ENCODE measurements at places on chromosomes 6 and 20.

GRCh38 chr20:47150403-47151152, 205.9 kb downstream of the ZMYND8 start:
- no peak for DNase-seq

GRCh38 chr6:96022225-96022624, 6.5 kb downstream of the FUT9 start:
- DNase-seq = no peak

- no peak for DNase-seq
These were observed 618.6 kb upstream of the FLRT3 start for GRCh38 chr20:14956026-14956425.

DNA sequence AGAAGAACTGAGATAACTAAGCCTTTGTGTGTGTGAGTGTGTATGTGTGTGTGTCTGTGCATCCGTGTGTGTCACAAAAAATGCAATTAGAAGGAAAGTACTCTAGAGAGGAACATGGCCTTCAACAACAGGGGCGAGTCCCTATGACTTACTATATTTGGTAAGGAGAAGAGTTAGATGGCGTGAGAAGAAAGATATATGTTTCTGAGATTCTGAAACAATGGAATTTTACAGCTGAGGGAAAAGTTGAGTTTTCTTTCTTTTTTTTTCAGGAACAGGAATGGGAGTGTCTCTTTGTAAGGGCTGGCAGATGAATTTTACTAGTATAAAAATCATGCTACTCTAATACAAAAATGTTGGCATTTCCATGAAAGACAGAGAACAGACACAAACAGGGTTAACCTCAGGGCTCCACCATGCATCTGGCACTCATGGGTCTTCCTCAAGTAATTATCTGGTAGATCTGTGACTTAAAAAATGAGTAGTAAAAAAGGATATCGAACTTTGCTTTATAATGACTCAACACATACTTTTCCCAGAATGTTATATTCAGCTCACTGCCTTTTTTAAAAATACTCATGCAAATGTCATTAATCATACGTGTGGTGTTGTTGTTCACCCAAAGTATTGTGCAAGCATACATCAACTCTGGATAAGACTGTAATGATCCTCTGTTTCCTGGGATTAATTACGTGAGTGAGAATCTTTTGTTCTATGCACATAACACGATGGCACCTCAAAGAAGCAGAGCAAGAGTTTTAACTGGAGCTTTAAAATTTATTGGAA, 12.8 kb upstream of the SASH1 start:
- DNase-seq = no peak

DNA sequence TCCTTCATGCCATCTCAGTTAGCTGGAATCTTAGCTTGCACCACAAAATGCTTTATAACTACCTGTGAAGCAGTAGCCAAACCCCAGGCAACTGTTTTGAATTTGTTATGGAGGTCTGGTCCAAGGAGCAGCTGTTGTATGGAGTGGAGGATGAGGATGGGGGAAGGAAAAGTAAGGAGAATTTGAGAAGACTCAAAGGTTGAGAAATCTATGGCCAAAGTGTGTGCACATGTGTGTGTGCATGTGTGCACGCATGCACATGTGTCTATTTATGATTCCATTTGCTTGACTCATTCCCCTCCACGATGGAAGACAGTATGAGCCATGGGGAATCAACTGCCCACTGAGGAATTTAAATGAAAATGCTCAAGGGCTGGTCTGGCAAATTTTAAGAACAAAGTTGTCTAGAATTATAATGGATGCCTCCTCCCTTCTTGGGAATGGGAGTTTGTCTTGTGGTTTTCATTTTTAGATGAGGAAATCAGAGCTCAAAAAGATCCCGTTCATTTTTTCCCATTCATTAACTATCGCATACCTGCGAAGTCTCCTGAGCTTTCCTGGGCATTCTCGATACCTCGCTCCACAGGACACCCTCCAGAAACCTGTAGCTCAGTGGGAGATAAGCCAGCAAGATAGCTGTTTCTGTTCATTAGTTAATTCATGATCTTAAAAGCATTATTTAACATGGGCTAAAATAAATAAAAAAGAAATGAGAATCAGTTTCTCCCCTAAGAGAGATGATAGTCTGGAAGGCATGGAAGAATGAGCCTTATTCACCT, 152.3 kb upstream of the NEDD9 start:
- no peak for DNase-seq

GRCh38 chr20:54188132-54188849, 14.5 kb upstream of the CYP24A1 start:
- no peak for DNase-seq

GRCh38 chr6:124524491-124525200, 437.6 kb upstream of the RNF217 start:
- no peak for DNase-seq

DNA sequence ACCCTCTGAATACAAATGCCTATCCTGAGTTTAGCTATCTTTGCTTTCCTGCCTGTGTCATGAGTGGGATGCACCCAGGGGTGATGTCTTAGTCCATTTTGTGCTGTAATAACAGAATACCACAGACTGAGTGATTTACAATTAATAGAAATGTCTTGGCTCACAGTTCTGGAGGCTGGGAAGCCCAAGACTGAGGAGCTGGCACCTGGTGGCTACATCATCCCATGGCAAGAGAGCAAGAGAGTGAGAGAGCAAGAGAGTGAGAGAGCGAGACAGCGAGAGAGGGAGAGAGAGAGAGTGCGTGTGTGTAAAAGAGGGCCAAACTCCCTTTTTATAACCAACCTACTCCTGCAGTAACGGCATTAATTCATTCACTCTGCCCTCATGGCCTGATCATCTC, 76.8 kb downstream of the PRDM1 start:
- DNase-seq = no peak

- no peak for DNase-seq
These were observed 60.2 kb downstream of the OPRM1 start for GRCh38 chr6:154099211-154099610.

GRCh38 chr6:125183391-125183790, 29.8 kb downstream of the TPD52L1 start:
- no peak for DNase-seq

DNA sequence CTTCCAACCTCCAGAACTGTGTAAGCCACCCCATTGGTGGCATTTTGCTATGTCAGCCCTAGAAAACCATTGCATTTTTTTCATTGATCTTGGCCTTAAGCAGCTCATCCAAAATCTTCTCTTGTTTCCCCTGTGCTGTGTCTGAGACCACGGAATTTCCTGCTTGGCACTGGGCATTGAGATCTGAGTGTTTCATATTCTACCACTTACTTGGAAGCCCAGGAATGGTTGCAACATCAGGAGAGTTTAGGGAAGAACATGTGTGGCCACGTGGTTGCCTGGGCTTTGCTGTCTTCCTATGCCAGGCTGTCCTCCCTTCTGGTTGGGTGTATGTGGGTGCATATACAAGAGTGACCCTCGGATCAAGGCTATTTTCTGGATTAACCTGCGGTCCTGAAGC, 139.3 kb upstream of the PMEPA1 start:
- no peak for DNase-seq

DNA sequence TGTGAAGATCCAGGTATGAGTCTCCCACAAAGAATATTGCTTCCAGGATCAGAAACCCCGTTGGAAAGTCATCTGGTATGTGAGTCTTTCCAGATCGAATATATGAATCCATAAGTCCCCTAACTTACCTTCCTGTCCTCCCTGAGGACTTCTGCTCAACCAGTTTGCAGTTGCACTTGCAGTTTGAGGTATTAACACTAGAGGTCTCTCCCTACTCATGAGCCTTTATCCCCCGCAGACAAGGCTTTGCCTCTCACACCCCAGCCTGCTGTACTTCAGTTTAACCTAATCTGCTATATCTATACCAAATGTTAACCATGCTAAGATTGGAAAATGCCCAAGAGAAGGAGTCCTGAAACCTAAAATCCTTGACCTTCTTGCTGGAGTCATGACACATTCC, 135.3 kb upstream of the DEFB112 start:
- DNase-seq = no peak

DNA sequence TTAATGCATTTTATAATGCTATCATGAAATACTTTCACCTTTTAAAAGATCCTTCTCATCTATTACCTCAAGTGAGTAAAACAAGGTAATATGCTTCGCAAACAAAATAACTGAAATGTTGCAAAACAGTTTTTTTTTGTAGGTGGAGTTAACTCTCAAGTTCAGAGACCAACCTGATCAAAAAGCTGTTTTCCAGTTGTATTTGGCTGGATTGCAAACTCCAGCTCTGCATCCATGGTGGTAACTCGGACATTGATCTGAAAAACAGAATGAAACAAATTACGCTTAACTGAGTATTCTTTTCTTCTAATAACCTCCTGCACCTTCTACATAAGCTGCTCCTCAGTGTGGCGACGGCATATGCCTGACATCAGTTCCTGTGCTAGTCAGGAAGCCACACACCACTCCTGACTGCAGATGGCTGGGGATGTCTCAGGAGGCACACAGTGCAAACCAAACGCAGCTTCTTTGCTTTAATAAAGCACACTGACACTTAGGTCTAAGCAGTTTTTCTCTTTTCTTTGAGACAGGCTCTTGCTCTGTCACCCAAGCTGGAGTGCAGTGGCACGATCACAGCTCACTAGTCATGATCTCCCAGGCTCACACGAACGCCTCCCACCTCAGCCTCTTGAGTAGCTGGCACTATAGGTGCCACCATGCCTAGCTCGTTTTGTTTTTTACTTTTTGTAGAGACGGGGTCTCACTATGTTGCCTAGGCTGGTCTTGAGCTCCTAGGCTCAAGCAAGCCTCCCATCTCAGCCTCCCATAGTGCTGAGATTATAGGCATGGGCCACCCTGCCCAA, 29.9 kb downstream of the EZR start:
- DNase-seq = no peak

- no peak for DNase-seq
These were observed 896 bp upstream of the RNASET2 start for GRCh38 chr6:166957087-166957804.

- no peak for DNase-seq
These were observed 73.7 kb downstream of the GMDS start for GRCh38 chr6:2171728-2172127.

- no peak for DNase-seq
These were observed 2.1 kb downstream of the TOP1 start for GRCh38 chr20:41030531-41031242.

- DNase-seq = no peak
These were observed 615.3 kb downstream of the TFAP2A start for GRCh38 chr6:9799582-9799981.

DNA sequence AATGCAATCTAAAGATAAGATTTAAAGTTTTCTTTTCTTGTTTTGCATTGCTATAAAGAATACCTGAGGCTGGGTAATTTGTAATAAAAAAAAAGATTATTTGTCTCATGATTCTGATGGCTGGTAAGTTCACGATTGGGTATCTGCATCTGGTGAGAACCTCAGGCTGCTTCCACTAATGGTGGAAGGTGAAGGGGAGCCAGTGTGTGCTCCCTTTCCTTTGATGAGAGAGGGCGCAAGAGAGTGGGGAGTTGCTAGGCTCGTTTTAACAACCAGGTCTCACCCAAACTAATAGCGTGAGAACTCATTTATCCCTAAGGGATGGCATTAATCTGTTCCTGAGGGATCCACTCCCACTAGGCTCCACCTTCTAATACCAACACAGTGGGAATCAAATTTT, 353.2 kb downstream of the BTBD3 start:
- no peak for DNase-seq

GRCh38 chr6:77683515-77683914, 30.7 kb downstream of the MEI4 start:
- DNase-seq = no peak

DNA sequence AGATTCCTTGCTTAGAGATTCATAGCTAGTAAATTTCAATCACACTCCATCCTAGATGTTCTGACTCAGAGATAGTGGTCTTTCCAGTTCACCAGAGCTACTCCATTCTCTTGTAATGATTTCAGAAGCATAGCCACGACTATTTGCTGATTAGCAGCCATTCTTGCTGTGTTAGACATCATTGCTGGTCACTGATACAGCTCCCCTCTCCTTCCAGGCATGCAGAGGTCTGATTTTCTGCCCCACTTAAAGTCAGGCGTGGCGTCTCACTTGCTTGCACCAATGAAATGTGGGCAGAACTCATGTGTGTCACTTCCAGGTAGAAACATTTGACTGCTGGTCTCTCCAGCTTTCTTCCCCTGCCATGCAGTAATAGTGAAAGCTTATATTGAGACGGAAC, 168.9 kb upstream of the JARID2 start:
- no peak for DNase-seq

DNA sequence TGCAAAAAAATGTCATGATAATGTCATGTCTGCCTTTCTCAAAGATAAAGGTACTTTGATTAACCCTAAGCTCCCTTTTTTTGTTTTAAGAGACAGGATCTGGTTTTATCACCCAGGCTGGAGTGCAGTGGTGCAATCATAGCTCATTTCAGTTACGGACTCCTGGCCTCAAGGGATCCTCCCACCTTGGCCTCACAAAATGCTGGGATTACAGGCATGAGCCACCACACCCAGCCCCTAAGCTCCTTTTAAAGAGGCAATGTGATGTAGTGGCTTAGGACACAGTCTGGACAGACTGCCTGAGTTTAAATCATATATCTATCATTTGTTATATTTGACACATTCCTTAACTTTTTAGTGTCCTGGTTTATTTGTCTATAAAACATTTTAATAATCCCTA, 77.0 kb downstream of the FLRT3 start:
- DNase-seq = no peak

GRCh38 chr6:155090166-155090565, 95.1 kb downstream of the TIAM2 start:
- no peak for DNase-seq

- DNase-seq = no peak
These were observed 4.4 kb downstream of the STX16 start for GRCh38 chr20:58655328-58656107.

- DNase-seq = no peak
These were observed 21.2 kb upstream of the NFATC2 start for GRCh38 chr20:51563486-51564332.

- no peak for DNase-seq
These were observed 11.2 kb downstream of the PREP start for GRCh38 chr6:105391705-105392104.

GRCh38 chr6:115782612-115783011, 278.1 kb downstream of the FRK start:
- no peak for DNase-seq

DNA sequence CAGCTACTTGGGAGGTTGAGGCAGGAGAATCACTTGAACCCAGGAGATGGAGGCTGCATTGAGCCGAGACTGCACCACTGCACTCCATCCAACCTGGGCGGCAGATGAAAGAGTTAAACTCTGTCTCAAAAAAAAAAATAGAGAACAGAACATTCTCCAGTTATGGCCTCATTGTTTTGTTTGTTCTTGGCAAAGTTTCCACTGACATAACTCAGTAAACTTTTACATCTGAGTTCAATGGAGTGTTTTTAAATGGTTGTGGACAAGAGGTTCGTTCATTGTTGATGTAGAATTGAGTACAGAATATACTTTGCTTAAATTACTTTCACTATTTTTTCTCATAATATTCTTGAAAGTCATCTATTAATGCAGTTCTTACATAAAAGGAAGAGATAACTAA, 42.2 kb upstream of the IFNGR1 start:
- no peak for DNase-seq
